GM23338 (cell line): ENCODE measurements at places on chromosomes 11 and 22.

DNA sequence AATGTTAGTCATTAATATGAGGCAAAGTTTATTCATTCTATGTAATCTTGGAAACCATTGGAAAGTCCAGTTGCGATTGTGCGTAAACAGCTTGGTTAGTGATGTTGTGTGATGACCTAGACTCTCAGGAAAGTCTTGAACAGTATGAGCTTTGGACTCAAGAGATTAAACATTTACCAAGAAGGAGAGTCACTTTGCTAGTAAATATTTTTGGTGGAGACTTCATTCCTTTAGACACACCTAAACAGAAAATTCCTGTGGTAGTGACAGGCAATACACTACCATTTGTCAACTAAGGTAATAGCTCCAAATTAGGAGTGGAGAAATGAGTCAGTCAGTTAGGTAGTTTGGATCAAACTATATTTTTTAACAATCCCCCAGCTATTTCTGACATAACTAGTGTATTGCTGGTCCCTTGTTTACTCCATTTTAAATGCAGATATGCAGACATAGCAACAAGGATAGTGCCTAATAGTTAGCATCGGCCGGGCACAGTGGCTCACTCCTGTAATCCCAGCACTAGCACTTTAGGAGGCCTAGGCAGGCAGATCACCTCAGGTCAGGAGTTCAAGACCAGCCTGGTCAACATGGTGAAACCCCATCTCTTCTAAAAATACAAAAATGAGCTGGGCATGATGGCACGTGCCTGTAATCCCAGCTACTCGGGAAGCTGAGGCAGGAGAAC is 89.3 kb downstream of the ARHGAP42 start:
- no peak for DNase-seq

GRCh38 chr11:105781807-105782206 is 171.9 kb downstream of the GRIA4 start:
- DNase-seq: no peak

DNA sequence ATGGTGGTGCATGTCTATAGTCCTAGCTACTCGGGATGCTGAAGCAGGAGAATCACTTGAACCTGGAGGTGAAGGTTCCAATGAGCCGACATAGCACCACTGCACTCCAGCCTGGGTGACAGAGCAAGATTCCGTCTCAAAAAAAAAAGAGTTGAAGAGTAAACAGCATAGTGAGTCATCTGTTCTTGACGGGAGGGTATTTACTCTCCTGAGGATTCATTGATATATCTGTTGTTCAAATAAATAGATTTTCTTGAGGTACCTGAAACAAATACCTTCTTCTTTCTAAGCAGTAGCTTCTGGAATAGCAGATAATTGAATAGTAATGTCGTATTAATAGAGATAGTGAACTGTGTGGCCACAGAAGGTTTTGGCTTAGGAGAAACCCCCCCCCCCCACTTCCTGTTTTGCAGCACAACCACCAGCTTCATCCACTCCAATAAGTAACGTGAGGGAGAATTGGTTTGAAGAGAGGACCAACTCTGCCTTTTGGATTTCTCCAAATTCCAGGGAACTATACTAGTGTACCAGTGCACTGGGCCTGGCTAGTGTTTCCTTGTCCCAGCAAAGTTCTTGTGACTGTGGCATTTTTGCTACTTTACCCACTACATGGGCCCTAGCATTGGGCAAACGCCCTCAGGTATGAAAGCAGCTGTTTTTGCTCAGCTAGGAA is 90.0 kb downstream of the PRMT3 start:
- no peak for DNase-seq

DNA sequence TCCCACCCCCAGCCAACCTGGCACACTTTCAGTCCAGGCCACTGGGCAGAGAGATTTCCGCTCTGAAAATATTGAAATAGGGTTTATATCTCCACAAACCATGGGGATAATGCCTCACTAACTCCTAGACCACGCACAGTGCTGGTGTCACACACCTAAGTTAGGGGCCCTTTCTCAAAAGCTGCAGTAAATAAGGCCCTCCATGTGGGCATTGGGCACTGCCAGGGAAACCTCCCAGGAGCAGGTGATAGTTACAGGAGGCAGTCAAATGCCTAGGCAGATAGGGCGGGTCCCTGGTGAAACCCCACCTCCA is 3.1 kb upstream of the IL10RA start:
- DNase-seq: no peak

GRCh38 chr11:66996609-66997273 is 21.6 kb downstream of the C11orf86 start:
- no peak for DNase-seq

GRCh38 chr22:19410941-19411689 is 20.4 kb downstream of the HIRA start:
- no peak for DNase-seq

GRCh38 chr11:44143987-44144909 is 48.8 kb downstream of the EXT2 start:
- DNase-seq: no peak
